Stimulated activated CD8-positive, alpha-beta memory T cell treated with anti-CD3 and anti-CD28 coated beads, Interleukin-15, amount 100 ng/mL, for 4 hours (primary cell): ENCODE measurements at places on chromosomes 7 and 10.

DNA sequence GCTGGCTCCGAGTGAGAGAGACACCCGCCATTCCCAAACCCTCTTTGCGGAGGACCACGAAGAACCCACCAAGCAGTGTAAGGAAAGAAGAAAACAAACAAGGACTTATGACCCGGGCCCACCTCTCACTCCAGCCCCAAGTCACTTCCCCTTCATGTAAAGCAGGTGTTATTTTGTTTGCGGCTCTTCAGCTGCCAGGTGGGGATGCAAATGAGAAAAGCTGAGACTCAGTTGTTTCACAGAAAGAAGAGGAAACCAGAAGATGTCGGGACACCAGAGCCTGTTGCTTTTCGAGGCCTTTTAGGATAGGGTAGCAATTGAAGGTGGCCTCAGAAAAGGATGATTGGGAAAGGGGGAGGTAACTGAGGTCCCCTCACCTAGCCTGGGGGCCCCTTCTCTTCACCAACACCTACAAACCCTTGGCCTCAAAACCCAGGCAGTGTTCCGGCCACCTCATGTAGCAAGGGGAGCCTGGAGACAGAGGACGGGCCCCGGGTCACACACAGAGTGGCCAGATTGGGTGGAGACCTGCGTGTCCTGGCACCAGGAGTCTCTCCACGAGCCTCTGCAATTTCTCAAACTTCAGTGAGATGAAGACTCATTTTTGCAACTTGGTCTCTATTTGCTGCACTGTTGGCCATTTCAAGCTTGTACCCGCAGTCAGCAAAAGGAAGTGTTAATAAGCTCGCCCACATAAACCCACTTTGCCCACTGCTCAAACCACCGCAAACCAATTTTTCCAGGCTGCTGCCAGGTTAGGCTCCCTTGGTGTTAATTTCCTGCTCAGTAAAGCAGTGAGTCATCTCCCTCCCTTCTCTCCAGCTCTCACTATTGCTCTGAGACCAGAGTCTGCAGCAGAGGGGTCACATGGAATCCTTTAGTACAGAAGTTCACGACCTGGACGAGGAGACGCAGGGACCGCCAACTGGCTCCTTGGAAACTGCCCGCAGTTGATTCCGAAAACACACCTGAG lies 45.5 kb downstream of the AOC1 start:
- no peak for DNase-seq

DNA sequence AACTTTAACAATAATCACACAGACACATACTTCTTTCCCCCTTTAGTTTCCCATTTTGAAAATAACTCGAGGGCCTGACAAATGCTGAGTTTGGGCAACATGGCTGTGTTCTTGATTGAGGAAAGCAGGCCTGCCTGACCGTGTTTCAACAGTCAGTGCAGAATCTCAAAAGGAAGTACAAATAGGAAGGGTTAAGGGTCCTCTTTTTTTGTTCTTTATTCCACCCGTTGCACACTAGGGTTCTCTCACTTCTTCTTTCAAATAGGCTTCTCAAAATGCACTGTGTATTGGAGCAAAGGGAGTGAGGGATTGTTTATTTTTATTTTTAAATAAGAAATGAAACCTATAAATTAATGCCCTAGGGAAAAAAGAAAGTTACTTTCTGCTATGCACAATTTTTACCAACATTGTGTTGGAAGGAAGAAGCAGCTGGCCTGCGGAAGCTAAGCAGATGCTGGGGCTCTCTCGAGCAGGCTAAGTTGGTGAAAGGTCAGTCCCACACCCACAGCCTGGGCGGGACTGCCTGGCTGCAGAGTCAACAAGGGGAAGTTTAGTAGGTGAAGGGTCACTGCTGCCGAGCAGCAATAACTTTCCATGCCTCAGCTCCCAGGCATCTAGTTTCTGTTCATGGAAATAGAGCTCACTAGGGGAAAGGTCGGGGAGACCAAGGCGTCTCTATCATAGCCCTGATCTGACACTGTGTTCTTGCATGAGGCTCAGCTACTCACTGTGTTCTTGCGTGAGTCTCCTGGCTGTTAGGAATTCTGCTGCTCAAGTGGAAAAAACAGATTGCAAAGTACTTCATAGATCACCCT lies 12.2 kb upstream of the PDK4 start:
- DNase-seq: no peak

DNA sequence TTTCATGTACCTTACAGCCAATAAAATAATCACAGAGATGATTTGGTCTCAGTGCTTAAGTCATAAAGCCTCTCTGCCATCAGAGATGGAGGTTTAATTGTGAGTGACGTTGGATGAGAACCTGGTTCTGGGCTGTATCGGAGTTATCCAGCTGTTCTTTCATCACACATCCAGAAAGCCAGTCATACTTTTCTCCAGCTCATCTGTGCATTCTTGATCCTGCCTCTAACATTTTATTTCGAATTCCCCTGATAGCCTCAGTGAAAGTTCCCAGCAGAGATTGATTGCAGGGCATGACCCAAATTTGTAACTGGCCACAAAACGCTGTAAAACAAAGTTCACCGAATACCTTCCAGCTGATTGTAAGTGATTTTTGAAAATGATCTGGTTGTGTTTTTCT lies 212.6 kb upstream of the HABP2 start:
- DNase-seq: no peak

DNA sequence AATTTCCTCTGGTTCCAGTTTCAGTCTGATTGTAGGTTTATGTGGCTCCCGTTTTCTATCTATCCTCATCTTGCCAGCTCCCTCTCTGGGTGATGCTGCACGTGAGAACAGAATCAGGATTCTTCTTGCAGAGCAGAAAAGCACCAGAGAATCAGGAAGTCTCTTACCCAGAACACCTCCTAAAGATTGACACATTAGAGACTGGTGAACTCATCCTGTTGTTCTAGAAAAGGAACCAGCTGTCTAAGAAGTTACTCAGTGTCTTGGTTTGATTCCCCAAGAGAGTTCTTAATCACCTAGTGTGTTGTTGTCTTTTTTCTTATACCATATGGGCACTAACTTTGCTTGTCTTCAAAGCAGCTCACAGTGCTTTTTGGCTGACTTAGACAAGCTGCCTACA lies 152.4 kb downstream of the DGKI start:
- no peak for DNase-seq

- DNase-seq: no peak
These were observed 419.8 kb downstream of the GRID1 start for GRCh38 chr10:85946713-85947326.

GRCh38 chr10:111335826-111336225 lies 259.0 kb downstream of the ADRA2A start:
- no peak for DNase-seq

GRCh38 chr10:113680190-113681111 lies 739 bp downstream of the CASP7 start:
- DNase-seq: no peak

- no peak for DNase-seq
These were observed 855.8 kb downstream of the GATA3 start for GRCh38 chr10:8910314-8910713.

GRCh38 chr7:5419539-5420066 lies 4.0 kb downstream of the TNRC18 start:
- no peak for DNase-seq

DNA sequence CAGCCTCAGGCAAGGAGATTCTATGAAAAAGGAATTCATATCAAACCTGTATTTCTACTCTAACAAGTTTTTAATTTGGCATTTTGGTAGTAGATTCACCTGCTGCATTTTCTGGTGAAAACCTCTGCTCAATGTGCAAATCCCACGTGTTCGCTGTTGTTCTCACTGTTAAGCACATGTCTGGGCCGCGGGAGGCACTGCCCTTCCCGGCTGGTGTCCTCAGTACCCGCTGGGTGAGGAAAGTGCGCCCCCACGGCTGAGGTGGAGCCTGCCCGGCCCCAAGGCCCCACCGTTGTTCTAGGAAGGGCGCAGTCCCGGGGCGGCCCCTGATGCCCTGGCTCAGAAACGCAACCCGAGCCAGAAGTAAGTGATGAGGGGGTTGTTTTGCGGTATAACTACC lies 193.4 kb upstream of the VWC2 start:
- no peak for DNase-seq

DNA sequence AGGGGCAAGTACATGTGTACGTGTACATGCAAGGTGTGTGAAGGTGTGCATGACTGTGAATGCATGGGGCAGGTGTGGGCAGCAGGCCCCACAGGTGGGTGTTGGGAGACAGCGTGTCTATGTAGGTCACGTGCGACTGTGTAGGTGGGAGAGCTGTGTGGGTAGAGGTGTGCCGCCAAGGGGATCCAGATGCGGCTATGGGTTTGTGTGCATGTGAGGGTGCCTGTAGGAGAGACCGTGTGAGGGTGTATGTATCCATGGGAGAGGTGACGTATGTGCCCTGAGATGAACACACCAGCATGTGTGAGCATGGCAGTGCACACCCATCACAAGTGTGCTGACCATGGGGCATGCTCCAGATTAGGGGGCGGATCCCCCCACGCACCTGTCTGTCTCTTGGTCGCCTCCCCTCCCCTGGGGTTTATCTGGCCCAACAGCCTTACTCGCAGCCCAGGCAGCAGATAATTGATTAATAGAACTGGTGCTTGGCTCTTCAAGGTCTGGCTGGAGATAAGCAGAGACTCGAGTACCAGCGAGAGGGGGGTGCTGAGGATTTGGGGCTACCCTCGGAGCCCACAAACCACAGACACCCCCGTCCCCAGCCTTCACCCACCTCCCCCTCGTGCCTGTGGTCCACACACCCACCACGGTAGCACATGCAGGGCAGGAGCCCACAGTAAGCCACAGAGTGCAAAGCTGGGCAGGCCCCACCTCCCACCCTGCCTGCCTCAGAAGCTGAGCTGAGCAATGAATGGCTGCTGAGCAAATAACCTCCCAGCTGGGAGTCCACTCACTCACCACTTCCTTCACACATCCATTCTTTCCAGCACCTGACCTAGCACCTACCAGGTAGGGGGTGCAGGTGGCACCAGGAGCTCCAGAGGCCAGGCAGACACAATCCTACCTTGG lies 41.4 kb upstream of the ZMIZ1 start:
- peak; percentile 37 for DNase-seq

DNA sequence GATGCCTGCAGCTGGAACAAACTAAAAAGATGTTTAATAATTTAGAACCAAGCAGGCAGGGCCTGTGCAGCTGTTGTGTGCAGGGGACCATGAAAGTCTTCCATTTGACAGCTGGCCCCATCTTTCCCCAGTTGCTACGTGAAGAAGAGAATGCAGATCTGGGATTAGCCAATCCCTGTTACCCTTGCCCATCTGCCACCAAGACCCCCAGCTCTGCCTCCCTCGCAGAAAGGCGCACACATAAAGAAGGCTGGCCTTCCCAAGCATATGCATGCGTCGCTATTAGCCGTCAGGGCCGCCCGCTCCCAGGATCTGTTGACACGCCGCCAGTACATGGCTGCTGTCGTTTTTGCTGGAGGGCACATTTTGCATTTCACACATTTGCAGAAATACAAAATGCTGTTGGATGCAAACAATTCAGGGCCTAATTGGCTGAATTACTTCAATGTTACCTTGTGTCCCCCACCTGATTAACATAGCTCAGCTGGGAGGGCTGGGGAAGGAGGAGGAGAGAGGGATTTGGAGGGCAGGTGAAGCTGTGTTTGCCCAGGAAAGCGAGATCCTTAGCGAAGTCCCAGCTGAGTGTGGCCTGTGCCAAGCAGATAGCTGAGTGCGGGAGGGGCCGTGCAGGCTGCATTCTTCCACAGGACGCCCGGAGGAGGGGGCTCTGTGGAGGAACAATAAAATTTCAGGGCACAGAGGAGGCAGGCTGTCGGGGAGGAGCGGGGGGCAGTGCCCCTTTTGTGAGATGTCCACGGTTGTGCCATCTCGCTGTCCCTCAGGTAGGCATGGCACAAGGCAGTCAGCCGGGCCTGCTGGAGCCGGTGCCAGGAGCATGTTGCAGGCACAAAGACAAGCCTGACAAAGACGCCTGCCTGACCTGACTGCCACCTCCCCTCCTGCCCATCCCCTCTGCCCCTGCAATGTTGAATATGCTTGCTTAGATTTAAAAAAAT lies 443.0 kb upstream of the MKI67 start:
- DNase-seq: no peak

DNA sequence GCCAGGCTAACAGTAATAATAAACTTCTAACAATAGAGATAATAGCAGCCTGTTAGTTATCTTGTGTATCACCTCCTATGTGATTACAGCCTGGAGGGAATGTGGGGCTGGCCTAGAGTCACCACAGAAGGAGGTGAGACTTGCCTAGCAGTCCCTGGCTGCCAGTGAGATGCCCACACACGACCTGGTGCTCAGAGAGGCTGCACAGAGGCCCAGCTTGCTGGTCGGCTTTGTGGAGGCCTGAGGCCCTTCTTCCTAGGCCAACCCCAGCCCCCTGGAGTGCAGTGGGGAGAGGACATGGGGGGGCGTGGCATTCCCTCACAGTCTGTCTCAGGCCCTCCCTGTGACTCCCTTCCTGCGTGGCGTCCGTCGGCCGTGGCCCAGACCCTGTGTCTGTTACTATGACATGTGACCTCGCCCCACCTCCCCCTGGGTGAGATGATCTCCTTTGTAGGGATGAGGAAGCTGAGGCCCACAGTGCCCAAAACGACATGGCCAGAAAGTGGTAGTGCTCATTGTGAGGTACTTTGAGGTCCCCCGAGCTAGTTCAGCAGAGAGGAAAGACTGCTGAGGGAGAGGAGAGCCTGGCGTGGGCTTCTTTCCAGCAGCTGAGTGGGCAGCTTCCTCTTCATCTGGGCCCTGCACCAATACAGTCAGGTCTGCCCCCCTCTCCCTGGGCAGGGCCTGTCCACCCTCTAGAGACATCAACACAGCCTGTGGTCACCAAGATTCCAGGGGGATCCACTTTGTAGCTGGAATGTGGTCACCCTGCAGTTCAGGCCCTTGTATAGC lies 29.7 kb downstream of the UNC5B start:
- no peak for DNase-seq

DNA sequence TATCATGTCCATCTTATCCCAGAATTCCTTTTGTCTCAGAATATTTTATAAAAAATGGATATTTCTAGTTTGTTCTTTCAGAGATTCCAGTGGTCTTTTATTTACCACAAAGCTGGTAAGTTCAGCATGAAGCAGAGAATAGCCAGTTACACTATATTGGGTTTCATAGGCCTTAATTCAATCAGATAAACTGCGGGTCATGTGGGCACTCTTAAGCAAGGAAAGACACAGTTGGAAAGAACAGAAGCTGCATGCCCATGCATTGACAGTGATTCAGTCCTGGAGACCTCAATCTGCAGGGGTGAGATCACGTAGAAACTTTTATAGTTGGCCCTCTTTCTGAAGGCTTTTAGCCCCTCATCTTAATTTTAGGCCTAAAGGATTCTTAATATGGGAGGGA lies 281.3 kb upstream of the IGFBP3 start:
- no peak for DNase-seq

DNA sequence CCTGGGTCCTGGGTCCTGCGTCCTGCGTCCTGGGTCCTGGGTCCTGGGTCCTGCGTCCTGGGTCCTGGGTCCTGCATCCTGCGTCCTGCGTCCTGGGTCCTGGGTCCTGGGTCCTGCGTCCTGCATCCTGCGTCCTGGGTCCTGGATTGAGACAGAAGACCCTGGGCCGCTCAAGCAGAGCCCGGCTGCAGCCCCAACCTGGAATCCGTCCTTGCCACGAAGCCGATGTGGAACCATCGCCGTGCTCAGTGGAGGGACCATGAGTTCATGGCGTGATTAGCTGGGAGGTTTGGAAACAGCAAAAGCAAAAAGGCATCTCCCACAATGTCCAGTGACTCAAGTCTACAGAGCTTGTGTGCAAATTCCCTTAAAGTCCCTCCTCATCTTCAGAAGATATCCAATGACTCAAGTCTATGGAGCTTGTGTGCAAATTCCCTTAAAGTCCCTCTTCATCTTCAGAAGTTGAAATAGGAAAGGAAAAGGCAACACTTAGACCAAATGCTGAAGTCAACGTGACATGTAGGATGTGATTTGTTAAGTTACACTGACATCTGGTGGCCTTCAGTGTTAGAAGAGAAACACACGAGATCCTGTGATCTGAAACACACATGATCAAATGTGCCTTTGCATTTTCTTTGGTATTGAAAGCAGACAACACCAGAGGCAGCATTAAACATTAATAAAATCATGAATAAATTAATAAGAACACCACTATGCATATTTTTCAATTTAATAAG lies 179.9 kb downstream of the PTPRN2 start:
- DNase-seq: no peak
